ENCODE measurements at places on chromosomes 5 and 9.

GRCh38 chr5:136258463-136258862 lies 65.5 kb upstream of the SMIM32 start:
- DNase-seq: no peak

DNA sequence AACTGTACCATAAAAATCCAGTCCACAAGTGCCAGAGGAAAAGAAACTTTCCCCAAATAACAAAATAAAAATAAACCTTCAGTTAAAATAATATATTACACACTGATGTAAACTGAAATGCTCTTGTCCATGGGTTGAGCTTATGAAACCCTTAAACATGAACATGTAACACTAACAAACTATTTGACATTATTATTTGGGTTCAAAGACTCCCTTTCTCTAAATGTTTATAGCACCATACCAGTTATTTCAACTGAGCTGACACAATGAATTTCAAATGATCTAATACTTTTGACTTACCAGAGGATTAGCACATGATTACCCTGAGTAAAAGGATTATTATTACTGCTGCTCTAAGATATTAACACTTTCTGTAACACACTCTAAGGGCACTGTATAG lies 251.1 kb downstream of the BNC2 start:
- DNase-seq: no peak

DNA sequence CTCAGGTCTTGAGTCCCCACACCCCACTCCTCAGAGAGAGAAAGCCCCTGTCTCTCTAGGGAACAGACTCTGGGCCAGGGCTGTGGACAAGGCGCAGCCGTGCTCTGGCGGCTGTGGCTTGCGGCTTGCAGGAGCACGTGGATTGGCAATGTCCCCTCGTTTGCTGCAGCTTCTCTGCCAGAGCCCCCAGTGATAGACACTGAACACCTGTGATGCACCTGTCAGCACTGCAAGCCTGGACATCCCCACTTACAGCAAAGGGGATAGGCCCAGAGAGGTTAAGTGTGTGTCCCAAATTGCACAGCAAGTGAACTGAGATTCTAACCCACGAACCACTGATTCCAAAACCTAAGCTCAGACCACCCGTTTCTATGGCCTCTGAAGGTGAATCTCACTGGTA lies 7.0 kb downstream of the GFI1B start:
- DNase-seq: no peak

DNA sequence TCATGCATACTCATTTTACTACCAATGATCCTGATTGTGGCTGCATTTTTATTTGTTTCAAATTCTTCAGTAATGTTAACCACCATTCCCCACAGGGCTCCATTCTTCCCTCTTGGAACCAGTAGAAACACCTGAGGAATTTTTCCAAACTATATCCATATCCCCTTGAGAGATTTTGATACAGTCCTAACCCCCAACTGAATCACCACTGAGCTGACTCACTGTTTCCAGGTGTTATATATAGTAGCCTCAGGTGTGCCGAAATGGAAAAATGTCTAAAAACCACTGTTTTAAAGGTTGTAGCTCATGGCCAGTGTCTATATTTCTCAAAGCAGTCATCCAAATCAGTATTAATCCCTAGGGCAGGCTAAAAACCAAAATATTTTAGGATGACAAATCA lies 85.2 kb downstream of the MRPS27 start:
- no peak for DNase-seq

DNA sequence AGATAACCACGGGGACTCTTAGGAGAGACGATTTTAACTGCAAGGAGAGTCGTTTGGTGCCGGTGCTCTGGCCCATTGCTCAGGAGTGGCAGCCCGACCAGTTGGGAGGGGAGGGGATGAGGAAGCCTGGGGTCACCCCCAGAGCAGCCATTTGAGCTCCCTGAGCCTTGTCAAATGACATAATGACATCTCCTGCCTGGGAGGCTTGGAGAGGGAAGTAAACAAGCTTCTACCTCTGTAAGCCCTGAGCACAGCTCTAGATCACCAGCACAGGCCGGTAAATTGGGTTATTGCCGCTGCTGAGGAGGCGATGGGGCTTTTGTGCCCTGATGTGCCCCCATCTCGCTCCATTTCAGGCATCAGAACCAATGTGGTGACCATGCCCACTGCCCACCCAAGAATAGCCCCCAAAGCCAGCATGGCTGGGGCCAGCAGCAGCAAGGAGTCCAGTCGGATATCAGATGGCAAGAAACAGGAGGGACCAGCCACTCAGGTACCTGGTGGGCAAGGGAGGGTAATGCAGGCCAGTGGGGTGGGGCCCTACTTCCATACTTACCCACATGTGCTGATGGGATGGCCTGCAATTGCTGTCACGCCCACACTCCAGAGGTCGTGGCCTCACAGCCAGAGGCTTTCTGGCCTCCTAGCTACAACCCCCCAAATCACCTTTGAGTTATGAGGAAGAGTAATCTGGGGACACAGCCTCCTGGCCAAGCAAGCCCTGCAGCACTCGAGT lies 23.0 kb downstream of the CD74 start:
- DNase-seq: no peak

GRCh38 chr5:24530906-24531305 lies 113.9 kb downstream of the CDH10 start:
- no peak for DNase-seq

GRCh38 chr9:26013199-26013598 lies 335.0 kb upstream of the TUSC1 start:
- DNase-seq: no peak

GRCh38 chr9:114472765-114473446 lies 32.4 kb downstream of the WHRN start:
- no peak for DNase-seq

DNA sequence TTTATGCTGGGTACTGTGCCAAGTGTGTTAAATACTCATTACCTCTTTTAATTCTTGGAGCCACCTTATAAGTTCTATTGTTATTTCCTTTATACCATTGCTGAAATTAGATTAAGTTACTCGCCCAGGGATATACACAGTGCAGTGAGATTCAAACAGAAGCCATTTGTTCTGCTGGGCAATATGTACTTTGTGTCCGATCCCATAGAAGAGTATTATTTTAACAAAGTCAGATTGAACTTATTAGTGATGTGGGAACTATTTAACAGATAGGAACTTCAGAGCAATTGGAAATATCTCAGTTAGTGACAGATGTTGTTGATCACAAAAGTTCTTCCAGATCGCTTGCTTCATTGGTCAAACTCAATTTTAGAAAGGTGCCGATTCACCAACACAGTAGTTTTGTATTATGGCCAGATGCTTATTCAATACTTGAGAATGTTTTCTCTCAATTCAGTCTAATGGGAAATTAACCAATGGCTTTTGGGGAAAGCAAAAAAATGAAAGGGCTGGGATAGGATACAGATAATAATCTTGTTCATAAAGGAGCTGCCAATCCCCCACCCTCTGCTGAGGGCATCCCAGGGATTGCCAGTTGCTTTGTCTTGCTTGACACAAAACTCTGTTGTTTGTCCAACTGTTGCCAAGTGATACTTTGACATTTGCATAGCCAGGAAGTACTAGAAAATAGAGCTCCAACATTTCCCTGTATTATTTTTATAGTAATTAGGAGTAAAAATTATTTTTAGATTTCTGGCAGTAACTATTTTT lies 94.8 kb upstream of the SEMA6A start:
- DNase-seq: no peak

DNA sequence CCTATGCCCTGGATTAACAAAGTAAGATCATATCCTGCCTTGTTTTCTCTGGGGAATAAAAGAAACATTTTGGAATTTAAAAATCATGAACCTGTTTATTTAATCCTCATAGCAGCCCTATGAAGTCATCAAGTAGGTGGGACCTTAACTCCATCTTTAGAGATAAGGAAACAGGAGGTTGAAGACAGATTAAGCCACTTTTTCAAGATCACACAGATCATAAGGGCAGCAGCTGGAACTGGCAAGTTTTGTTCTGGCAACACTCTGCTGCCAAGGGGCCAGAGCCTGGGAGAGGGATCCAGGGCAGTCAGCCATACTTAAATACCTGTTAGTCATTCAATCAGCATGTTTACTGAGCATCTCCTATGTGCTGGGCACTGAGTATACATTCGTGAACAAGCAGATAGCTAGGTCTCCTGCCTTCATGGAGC lies 63.7 kb downstream of the SLC1A1 start:
- no peak for DNase-seq

DNA sequence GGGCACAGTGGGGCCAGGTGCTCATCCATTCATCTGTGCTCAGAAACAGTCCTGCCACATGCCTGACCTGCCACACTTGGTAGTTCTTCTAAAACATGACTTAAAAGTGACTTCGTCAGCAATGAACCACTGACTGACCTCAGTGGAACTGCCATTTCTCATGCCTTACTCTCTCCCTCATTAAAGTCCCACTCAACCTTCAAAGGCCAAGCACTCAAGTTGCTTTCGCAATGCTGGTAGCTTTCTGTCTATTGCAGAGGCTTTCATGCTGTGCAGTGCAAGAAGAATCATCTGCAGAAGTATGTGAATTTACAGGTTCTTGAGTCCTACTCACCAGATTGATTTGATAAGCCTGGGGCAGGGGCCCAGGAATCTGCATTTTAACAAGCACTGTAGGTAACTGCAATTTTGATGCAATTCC lies 23.9 kb downstream of the B4GALT1 start:
- DNase-seq: no peak

- no peak for DNase-seq
Observed at GRCh38 chr9:98709968-98710965, 1.5 kb upstream of the GABBR2 start.

DNA sequence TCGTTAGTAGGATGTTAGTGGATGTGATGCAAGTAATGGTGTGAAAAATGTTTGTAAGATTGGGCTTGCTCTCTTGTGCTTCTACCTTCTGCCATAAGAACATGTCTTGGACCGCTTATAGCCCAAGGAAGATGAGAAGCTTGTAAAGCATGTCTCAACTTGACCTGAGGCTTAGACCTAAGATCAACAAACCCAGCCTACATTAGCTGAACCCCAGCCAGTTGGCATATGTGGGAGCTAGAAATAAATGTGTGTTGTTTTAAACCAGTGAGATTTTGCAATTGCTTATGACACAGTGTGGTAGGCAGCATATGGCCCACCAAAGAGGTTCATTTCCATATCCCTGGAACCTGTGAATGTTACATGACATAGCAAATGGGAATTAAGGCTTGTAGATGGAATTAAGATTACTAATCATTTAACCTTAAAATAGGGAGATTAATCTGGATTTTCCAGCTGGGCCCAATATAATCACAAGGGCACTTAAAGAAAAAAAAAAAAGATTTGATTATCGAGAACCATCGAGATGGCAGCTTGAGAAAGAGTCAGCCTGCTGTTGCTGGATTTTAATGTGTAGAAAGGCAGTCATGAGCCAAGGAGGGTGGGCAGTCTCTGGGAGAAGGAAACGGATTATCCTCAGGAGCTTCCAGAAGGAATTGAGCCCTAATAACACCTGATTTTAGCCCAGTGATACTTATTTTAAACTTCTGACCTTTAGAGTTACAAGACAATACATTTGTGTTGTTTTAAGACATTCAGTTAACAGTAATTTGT lies 27.3 kb upstream of the EDIL3 start:
- no peak for DNase-seq

DNA sequence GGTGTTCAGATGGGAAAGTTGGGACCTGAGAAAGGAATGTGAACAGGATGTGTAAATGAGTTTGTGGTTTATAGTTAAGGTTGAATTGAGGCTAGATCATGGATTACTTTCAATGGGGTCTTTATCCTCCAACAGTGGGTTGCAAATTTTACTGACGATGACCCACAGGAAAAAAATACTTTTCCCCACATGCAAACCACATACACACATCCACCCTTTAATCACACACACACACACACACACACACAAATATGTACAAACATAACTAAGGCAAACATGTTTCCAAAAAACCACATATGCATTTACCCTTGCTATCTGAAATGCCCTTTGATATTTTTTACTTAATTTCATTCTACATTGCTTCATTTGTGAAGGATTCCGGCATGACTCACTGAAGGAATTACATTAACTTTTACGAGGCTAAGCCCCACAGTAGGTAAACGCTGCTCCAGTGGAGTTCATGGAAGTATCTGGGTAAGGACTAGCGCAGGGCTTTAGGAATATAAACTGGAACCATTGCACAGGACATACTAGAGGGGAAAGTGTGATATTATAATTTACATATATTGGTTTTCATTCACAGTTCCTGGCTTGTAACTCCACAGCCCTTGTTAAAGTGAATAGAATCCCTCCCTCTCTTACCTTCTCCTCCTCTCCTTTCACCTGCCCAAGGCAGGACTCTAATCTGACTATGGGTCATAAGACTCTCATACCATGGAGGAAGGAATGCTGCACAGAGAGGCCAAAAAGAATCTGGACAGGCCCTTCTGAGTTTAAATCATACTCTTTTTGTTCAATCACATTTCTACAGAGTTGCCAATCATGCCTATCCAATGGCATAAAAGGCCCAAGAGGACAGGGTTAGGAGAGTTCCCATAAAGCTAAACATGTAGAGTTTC lies 8.5 kb upstream of the SPEF2 start:
- no peak for DNase-seq

DNA sequence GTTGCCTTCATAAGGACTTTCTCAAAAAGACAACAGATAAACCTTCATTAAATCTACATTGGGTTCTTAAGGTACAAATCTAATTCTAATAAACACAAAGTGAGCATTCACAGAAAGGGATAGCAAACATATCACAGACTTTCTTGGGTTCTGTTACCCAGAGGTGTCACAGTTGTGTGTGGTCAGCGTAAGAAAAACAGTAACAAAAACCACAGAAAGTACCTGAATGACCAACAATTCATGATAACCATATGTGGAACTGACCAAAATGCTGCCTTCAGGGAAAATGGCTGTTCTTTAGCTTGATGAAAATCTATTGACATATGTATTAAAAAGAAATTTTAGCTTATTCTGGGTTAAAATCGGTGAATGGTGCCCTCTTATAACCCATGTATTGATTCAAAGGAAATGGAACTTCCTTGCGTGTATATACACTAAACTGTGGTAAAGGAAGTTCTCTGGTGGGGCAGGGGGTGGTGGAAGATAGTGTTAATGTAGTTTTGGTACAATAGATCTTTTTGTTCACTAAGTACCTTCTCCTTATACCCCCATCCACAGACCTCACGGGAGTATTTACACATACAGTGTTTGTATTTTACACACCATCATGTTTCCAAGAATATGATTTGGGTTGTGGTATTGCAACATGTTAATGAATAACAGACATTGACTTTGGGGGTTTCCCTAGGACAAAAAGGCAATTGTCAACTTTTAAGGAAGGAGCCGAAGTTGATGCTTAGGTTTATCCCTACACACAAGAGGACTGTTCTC lies 152.5 kb downstream of the APBA1 start:
- no peak for DNase-seq

DNA sequence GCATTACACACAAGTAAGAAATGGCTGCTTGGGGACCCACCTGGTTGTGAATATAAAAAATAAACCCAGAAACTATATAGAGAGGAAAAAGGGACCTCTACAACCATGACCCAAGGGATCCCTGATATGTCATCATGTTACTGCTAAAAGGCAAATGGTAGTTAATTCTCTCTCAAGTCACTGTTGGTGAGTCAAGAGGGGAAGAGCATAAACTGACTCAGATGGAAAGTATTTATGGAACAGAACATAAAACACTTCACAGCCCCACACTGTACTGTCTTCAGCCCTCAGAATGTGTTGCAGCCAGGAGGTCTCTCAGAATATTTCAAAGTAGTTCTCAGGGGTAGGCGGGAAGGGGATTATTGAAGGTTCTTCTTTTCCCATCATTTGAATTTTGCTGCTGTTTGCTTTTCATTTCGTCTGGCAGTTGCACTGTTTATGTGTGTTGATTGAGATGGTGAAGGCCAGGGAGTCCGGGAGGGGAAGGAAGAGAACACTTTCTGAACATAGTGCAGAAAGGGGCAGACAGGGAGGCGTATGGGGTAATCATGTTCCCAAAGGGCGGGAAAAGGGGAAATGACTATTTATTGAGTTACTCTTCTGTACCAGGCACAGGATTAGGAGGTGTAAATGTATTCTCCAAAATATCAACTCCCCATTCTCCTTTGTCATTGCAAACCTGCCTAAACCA lies 85.5 kb downstream of the TEK start:
- no peak for DNase-seq

Data from activated T-cell treated with anti-CD3 and anti-CD28 coated beads for 48 hours (primary cell).